ENCODE measurements at places on chromosomes 16 and 17.
A peak's percentile ranks its signal among the peaks of the same experiment; 100 is the strongest.

- no peak for DNase-seq
Observed at GRCh38 chr16:11819798-11820197, 22.7 kb upstream of the ZC3H7A start.

- DNase-seq = no peak
Observed at GRCh38 chr16:46768809-46769208, 20.7 kb upstream of the MYLK3 start.

DNA sequence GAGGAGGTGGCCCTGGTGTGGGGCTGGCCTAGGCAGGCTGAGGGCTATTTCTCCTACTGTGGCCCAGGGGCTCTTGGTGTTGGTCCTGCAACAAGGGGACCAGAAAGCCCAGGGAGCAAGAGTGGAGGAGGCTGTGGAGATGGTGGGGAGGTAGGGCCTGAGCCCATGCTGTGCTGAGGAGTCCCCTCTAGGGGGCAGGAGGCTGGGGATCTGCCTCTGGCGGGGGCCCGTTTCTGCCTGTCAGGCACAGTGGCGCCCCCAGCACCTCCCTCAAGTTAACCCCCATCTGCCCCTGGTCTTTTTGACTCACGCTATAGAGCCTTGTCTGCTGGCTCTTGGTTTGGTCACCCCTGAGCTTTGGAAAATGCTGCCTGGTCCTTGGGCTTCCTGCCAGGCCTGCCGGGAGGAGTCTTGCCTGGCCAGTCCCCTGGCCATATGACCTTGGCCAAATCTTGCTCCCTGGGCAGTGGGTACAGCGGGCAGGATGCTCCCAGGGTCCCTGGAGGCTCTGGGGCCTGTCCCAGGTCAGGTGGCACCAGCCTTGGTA lies 5.9 kb downstream of the BAIAP2 start:
- DNase-seq = peak; percentile 15

- no peak for DNase-seq
Observed at GRCh38 chr16:88992351-88993165, 15.6 kb upstream of the CBFA2T3 start.

- DNase-seq = no peak
Observed at GRCh38 chr17:81020767-81021497, 14.0 kb upstream of the BAIAP2 start.

- no peak for DNase-seq
Observed at GRCh38 chr17:42723636-42724035, 21.2 kb downstream of the EZH1 start.

DNA sequence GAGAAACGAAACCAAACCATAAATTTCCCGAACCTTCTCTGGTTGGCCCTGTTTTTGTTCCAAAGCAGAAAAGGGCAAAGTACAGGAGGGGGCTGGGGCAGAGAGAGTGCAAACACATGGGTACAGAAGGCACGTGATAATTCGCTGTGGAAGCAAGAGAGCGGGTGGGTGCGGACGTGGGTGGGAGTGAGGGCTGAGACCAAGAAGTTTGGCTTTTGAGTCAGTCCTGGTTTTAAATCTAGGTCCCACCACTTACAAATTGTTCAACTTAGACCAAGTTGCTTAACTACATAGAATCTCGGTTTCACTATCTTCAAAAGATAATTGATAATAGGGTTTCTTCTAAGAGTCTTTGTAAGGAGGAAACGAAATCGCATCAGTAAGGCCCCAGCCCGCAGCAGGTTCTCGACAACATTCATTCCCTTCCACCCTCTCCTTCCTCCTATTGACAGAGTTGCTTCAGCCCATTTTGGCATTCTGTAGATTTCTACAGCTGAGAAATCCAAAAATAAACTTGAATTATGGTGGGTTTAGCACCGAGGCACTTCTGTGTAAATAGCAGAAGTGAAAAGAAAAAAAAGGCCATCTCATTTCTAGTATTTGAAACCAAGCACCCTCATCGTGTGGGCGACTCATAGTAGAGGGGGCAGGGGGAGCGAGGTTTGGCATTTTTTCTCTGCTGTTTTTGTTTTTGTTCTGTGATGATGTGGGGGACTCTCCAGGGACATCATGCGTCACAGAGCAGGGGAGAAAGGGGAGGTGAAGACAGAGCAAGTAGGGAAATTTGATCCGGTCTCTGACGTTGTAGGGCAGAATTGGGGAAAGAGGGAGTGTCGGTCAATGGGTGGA lies 33.6 kb upstream of the CCR7 start:
- no peak for DNase-seq

DNA sequence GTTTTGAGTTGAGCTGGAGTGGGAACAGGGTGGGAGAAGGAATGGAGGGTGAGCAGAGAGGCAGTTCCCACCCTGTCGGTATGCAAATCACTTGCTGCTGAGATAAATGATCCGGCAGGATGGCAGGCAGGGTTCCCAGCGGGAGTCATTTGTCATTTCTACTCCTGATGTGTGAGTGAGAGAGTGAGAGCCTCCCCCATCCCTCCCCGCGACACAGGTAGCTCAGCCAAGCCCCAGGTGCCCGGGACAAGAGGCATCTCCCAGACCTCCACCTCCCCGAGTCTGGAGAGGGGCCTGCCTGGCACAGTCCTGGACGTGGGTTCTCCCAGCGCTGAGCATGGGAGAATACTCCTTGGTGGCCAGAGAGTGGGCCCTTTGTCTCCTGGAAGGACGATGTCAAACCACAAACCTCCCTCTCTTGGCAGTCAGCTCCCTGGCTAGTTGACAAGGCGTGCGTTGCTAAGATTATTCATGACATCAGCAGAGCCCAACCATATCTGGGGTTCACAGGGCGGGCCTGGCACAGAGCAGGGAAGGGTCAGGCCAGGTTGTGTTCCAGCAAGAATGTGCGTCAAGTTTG lies 33.7 kb upstream of the TNRC6C start:
- no peak for DNase-seq

- DNase-seq = no peak
Observed at GRCh38 chr16:85463672-85464382, 149.3 kb upstream of the GSE1 start.

- no peak for DNase-seq
Observed at GRCh38 chr17:51908841-51909537, 249.5 kb downstream of the CA10 start.

GRCh38 chr16:69393898-69394849 lies 8.4 kb upstream of the TERF2 start:
- DNase-seq = no peak

DNA sequence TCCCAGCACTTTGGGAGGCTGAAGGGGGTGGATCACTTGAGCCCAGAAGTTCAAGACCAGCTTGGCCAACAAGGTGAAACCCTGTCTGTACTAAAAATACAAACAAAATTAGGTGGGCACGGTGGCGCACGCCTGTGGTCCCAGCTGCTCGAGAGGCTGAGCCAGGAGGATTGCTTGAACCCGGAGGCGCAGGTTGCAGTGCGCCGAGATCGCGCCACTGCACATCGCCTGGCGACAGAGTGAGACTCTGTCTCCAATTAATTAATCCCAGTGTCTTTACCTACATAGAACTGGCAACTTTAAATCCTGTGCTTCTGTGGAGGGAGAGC lies 1.5 kb upstream of the ELOB start:
- DNase-seq = no peak

DNA sequence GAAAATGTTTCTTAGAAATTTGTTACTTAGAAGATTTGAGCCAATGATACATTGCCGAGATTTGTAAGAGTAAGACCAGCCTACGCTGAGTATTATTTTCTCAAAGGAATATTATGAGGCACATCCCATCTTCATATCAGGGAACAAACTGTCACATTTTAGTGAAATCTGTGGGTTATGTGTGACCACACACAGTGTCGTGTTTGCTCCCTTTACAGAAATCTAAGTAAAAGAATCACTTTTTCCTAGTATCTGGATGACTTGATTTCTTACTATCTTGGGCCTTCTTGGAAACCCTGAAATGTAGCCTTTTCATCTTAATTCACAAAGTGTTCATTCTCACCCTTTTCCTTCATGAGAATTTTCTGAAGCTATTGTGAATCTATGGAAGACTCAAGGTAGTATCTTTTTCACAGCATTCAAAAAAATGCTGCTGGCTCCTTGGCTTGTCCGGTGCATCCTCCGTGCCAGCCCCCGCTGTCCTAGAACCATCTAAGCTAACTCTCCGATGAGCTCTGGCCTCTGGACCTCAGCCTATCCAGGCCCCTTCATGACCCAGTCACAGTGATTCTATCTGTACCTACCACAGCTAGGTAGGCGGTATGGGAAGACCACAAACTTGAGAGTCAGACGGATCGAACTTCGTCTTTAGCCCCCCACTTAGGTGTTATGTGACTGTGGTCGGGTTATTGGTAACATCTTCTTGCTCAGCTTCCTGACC lies 524.3 kb downstream of the MAF start:
- no peak for DNase-seq

- DNase-seq = no peak
Observed at GRCh38 chr17:364308-364707, 11.7 kb upstream of the RPH3AL start.

- no peak for DNase-seq
Observed at GRCh38 chr16:2208772-2209171, 1.9 kb downstream of the BRICD5 start.
